ENCODE measurements at places on chromosomes 5 and 9.

DNA sequence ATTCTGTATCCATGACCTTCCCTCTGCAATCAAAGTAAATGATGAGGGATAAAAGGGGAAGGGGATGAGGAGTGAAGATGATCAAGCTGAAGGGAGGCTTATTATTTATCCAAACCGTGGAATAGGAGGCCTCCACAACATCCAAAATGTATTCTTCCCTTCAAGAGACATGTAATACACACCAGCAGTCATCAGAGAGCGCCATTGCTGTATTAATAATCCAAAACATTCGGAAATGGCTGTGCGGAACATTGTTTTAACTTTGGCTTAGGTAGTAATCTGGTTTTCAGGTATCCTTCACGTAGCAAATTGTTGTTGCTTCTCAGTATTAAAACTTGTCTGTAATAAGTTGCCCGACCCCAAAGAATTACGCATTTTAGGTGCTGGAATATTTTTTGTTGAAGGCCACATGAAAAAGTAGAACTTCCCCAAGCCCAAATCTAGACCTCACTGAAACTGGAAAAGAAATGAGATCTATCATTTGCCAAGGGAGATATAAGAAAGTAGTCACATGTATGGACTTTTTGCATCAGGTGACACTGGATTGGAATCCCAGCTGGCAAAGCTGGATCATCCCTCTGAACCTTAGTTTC is 2.6 kb upstream of the BOD1 start:
- DNase-seq: peak; percentile 38

GRCh38 chr5:107359033-107359915 is 311.5 kb downstream of the EFNA5 start:
- peak; percentile 20 for DNase-seq

- DNase-seq: no peak
These were observed 51.5 kb upstream of the NOTCH1 start for GRCh38 chr9:136597141-136597885.

GRCh38 chr9:26856413-26857032 is 36.1 kb downstream of the CAAP1 start:
- DNase-seq: peak; percentile 14

DNA sequence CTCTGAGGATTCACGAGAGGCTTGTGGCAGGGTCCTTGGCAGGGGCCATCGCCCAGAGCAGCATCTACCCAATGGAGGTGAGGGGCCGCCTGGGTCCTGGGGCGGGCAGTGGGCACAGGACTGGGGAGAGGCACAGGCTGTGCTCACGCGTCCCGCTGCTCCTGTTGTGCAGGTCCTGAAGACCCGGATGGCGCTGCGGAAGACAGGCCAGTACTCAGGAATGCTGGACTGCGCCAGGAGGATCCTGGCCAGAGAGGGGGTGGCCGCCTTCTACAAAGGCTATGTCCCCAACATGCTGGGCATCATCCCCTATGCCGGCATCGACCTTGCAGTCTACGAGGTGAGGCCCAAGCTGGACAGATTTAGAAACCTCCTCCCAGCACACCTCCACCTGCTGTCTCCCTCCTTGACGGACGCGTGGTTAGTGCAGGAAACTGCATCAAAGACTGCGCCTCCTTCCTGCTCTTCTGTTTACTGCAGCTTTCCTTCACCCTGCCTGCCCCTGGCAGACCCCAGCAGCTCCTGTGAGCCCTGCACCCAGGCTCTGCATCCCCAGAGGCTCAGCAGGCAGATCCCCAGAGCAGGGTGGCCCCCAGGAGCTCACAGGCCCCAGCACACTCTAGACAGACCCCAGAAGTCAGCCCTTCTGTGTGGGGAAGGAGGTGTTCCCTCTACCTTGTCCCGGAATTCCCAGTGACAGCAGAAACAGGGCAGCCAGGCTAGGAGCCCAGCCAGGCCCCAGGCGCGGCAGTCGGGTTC is 21.2 kb downstream of the PTGES2 start:
- DNase-seq: no peak

- peak; percentile 95 for DNase-seq
These were observed 4.4 kb upstream of the COL5A1 start for GRCh38 chr9:134637241-134637640.

Measured in RCC 7860 (cell line).